Stimulated activated CD4-positive, alpha-beta T cell treated with anti-CD3 and anti-CD28 coated beads, Interleukin-1b, Interleukin-23, amount 100 ng/mL, for 4 hours (primary cell): ENCODE measurements at places on chromosomes 12 and 14.

DNA sequence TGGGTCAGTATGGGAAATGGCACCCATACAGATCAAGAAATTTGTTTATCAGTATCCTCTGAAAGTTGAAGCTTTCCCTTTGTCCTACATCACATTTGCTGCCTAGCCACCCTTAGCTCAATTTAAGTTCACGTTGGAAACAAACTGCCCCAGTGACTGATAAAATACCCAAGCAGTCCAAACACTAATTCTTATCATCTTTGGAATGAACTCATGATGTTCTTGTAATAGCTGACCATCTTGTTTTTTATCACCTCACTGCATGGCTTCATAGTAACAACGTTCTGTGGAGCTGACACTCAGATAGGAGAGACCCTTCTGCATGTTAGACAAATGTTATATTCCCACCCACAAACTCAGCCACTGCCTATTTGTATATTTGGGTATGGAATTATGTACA, 93.4 kb downstream of the GPR135 start:
- no peak for DNase-seq

DNA sequence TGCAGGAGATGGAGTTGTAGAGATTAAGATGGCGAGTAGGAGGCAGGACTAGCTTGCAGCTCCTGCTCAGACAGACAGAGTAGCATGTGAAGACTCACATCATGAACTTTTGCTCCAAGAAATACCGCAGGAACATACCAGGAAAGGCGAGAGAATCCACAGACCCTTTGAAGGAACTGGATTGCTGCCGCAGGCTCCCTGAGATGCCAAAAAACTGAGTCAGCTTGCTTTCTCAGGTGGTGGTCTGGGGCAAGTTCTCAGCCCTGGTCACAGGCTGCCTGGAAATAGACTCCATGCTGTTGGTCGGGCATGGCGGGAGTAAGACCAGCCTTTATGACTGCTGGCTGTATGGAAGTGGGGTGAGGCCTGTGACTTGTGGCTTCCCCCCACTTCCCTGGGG, 163.6 kb upstream of the NAV3 start:
- no peak for DNase-seq

GRCh38 chr14:67137744-67138371, 51.4 kb upstream of the GARIN2 start:
- no peak for DNase-seq

DNA sequence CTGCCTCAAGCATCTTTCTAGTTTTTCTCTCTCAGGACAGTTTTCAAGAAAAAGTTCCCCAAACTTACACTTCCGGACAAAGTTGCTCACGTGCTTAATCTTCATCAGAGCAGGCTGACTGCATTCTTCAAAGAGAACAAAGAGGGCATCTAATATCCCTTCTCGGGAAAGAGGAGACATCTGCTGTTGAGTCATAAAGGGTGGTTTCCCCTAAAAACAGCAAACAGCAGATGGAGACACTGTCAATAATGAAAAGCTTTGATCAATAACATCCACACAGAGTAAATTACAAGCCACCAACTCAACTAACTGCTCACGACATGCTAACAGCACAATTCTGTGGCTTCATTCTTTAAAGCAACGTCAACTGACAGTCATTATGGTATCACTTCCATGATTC, 8.1 kb downstream of the CIT start:
- DNase-seq: no peak

DNA sequence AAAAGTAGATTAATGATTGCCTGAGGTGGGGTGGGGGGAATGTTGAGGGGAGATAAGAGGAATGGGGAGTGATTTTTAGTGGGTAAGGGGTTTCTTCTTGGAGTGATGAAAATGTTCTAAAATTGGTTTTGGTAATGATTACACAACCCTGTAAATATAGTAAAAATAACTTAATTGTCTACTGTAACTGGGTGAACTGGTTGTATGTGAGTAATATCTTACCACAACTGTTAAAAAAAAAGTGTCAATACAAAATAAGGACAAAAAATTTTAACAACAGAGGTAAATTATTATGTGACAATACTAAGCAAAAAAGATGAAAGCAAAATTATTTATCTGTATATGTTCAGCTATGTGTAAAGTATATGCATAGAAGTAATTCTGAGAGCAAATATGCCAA, 86.3 kb upstream of the RASSF8 start:
- no peak for DNase-seq

- DNase-seq: no peak
Observed at GRCh38 chr12:105674871-105675699, 344.6 kb downstream of the C12orf75 start.

- no peak for DNase-seq
Observed at GRCh38 chr12:111138016-111138415, 217.6 kb upstream of the MYL2 start.
